ENCODE measurements at places on chromosomes 12 and 14.

GRCh38 chr12:11729008-11729407 lies 79.5 kb downstream of the ETV6 start:
- DNase-seq = no peak

DNA sequence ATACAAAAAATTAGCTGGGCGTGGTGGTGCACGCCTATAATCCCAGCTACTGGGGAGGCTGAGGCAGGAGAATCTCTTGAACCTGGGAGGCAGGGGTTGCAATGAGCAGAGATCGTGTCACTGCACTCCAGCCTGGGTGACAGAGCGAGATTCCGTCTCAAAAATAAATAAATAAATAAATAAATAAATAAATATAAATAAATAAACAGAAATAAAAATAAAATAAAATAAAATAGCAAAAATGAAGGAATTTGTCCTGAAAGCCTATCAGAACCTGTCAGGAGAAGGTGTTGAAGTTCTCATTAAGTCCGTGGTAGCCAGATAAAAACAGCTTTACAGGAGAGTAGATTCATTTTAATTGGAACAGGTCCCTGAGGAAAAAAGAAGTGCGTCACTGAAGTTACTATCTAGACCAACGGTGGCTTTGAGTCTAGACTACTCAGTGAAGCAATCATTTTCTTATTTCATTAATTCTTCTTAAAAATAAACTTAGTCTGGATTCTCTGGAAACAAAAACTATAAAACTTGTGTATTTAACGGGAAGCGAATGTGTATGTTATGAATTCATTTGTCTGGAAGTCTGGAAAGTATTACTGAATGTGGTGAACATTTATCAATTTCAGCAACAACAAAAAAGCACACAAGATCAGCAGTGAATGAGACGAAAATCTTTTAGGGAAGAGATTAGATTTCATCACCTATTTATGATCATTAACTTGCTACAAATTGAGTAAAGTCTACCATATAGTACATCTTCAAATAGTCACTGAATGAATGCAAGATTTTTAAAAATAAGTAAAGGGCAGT lies 248.5 kb upstream of the PDE3A start:
- no peak for DNase-seq

DNA sequence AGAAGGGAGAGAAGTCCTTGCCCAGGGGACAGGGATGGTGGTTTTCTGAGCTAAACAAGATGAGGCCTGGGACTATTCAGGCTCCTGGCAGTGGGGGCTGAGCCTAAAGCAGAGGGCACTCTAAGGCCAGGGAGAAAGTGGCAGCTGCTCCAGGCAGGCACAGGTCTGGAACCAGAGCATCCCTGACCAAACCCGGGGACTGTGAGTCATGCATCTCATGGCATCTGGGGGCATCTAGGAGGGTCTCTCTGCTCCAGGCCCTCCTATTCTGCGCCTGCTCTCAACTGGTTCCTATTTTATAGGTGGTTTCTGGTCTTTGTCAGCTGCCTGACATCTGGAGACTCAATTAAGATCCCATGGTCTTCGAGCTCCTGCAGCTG lies 11.6 kb downstream of the KRT7 start:
- no peak for DNase-seq

DNA sequence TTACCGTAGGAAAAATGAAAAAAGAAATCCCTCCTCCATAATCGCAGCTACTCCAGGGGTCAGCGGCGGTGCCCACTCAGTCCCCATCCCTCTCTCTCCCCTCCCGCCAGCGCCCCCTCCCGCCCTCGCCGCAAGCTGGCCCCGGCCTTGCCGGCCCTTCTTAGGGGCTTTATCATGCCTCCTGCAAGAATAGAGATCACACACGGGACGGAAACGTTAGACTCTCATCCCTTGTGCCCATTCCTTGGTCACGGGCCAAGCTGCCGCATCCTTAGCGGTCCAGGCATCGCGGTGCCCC lies 692 bp upstream of the COX14 start:
- no peak for DNase-seq

DNA sequence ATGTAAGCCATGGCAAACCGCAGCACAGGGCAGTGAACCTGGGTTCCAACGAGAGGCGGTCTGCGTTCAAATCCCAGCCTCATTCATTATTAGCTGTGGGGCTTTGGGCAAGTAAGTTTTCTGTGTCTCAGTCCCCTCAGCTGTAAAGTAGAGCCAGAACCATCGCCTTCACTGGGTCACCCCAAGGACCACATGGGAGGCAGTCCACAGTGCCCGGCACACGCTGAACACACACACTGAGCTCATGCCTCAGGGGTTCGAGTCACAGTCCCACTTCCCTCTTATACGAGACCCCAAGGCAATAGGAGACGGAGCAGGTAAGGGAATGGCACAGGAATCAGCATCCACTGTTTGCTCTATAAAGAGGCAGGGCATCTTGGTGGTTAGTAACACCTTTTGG lies 19.1 kb downstream of the LRTM2 start:
- no peak for DNase-seq

- peak; percentile 55 for DNase-seq
These were observed 89.7 kb upstream of the PARP11 start for GRCh38 chr12:3962631-3963483.

- peak; percentile 67 for DNase-seq
These were observed 2.5 kb downstream of the USP44 start for GRCh38 chr12:95548539-95549391.

GRCh38 chr14:59358102-59358501 lies 107.1 kb downstream of the GPR135 start:
- no peak for DNase-seq

DNA sequence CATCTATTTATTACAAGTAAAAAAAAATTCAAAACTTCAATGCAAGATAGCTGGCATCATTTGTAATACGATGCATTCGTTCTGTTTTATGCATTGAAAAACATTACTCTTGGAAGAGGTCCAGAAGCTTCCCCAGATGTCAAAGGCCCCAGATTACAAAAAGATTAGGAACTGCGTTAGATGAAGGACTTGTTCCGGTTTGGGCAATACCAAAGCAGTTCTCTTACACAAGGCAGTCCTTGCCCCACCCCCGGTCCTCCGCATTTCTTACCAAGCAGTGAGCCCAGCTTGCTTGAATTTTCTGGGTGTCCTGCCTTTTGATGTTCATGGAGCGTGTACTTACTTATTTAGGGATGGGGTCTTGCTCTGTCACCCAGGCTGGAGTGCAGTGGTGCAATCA lies 4.8 kb upstream of the HVCN1 start:
- DNase-seq = no peak

GRCh38 chr12:95003921-95004272 lies 400 bp upstream of the NDUFA12 start:
- no peak for DNase-seq

- no peak for DNase-seq
These were observed 10.3 kb downstream of the ZBTB39 start for GRCh38 chr12:56995930-56996496.

DNA sequence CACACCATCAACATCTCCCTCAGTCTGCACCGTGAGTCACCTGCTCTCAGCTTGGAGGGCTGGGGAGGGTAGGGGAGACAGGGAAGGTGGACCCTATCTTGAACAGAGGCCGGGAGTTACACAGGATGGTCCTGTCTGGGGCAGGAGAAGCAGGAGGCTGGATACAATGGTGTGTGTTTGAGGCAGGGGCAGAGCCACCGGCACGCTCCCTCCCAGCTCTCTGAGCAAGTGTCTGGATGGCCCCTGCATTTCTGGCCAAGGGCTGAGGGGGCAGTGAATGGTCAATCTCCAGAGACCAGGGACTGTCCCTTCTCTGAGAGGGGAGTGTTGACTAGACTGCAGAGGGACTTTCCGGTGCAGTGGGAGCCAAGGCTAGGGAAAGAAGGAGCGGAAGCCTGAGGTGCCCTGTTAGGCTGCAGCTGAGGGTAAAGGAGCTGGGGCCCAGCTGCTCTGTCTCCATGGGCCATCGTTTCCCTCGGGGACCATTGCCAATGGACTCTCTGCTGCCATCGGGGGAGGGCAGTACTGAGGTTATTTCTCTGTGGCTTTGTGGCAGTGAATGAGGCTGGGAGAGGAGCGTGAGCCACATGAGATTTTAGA lies 1.9 kb downstream of the LRP1-AS start:
- DNase-seq = no peak

DNA sequence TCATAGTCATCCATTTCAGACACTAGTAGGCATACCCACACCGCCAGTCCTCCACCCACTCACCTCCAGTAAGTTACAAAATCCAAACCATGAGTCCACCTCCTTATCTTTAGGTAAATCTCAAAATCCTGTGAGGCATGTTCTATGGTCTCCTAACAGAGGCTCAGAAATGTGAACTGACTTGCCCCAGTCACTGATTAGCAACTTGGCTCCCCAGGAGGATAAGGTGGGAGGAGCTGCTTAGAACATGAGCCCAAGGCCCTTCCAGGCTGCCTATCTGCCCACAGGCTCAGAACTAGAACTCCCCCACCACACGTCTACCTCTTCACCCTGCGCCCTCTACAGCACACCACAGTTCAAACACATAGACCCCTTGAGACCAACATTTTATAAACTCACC lies 19.9 kb downstream of the SETD3 start:
- no peak for DNase-seq

GRCh38 chr12:104303538-104304151 lies at the start of gene EID3:
TSS of gene EID3 (plus strand) at chr12:104303739. CDS start at chr12:104303935, 196 bp downstream.
- DNase-seq = peak; percentile 91

DNA sequence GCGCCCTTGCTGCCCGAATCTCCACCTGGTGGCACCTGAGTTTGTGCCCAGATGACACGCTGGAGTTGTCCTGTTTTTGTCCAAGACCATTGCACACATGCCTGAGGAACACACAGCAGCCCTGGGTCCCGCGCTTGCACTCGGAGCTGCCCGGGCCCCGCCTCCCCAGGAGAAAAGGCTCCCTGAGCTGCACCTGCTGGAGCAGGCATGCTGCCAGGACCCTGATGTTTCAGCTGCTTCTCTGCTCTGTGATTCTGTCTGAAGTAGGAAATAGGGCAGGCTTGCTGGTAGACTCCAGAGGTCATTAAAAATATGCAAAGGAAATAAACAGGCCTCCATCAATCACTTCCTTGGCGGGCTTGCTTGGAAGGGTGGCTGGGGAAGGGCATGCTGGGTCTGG lies 271.6 kb downstream of the CACNA1C start:
- DNase-seq = no peak

DNA sequence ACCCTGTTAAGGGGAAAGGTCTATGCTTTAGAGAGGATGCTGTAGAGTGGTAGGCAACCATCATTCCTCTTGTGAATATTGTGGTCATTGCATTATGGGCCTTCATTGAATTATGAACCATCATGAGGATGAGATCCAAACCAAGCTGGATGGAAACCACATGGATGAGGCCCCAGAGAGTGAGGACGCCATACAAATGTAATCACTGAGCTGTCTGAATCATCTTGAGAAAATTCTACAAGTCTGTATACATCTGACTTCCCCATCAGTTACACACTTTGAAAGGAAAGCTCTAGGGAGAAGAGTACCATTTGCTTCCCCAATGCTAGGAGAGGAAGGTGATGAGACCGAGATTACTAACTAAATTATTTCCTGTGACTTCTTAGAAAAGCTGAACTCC lies 172.9 kb downstream of the CACNA1C start:
- no peak for DNase-seq

DNA sequence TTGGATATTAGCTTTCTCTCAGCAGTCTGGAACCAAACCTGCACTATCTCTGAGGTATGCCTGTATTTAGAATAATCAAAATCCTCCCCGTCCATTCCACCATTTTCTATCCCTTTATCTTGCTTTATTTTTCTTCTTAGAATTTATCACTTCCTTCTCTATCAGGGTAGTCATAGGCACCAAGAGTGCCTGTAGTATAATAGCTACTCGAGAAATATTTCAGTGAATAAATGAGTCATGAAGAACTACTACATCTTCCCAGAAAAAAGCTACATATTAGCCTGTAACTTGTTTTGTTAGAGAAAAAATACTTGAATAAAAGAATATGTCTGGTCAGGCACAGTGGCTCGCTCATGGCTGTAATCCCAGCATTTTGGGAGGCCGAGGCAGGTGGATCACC lies 4.3 kb downstream of the SLC2A14 start:
- no peak for DNase-seq

GRCh38 chr12:8615206-8615605 lies 2.5 kb upstream of the AICDA start:
- DNase-seq = no peak

- no peak for DNase-seq
These were observed 216.5 kb downstream of the EGLN3 start for GRCh38 chr14:33734387-33734786.

GRCh38 chr14:22484632-22485031 lies 104.4 kb downstream of the DAD1 start:
- DNase-seq = no peak

GRCh38 chr14:42804141-42804540 lies 1197.5 kb downstream of the LRFN5 start:
- no peak for DNase-seq

- DNase-seq = no peak
These were observed 56.7 kb downstream of the BEGAIN start for GRCh38 chr14:100530270-100531072.

- peak; percentile 19 for DNase-seq
These were observed 3.6 kb upstream of the SLC7A8 start for GRCh38 chr14:23186913-23187654.

DNA sequence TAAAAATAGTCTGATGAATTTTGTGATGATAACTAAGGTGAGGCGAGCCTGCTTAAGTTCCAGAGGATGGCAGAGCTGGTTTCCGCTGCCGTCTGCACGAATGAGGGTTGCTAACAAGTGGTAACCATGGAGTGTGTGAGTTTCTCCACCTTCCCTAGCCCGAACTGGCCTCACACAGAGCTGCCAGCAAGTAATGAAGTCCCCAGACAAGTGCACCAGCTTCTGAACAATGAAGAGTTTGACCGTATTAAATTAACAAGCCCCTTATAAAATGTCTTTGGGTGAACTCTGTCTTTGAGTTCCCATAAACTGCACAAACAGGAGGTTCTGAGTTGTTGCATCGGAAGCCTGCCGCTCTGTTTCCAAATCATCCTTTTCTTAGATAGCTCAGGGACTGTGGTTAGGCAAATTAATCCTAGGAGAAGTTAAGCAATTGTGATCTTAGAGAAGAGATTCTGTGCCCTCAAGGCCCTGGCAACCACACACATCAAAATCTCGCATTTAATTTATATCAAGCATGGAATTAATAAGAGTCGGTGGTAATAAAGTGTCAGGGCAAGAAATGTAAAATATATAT lies 274.1 kb upstream of the DAAM1 start:
- DNase-seq = no peak

DNA sequence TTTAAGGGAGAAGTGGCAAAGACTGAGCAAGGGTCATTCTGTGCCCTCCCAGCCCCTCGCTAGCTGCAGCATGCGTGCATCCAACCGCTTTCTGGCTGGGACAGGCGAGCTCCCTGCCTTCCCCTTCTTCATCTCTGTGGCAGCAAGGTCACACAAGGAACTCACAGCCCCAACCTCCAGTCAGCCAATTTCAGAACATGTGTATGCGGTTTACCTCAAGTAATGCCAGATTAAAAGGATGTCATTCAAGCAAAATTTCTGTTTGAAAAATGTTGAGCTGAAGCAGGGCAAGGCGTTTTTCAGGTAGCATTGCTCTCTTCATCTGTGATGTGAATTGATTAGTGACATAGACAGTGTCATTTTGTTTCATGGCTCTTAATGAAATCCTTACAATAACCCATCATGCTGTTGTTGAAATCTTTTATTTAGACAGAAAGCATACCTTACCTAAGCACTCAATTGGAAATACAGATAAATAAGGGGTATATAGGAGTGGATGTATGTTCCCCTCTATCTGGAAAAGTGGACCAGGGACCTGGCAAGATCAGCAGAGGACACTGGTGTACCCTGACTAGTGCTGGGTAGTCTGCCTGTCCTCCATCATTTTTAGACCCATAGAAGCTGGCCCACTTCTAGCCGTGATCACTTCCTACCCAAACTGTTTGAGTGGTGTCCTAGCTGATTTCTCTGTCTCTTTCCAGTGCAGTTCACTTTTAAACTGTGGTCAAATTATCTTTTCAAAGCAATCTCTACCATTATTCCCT lies 82.8 kb upstream of the NEDD1 start:
- no peak for DNase-seq
